ENCODE measurements at places on chromosomes 1 and 21.
A peak's percentile ranks its signal among the peaks of the same experiment; 100 is the strongest.

DNA sequence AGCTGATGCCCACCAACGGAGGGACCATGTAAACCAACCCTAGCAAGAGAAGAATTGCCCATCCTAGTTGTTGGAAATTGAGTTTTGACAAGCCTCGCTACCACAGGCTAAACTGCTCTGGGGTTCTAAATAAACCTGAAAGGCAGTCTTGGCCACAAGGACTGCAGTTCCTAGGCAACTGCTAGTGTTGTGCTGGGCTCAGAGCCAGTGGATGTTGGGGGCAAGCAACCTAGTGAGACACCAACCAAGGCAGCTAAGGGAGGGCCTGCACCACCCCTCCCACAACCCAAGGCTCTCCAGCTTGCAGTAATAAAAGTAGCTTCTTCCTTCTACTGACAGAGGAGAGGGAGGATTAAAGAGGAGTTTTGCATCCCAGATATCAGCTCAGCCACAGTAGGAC, 102.4 kb upstream of the PKN2 start:
- DNase-seq, result no peak

DNA sequence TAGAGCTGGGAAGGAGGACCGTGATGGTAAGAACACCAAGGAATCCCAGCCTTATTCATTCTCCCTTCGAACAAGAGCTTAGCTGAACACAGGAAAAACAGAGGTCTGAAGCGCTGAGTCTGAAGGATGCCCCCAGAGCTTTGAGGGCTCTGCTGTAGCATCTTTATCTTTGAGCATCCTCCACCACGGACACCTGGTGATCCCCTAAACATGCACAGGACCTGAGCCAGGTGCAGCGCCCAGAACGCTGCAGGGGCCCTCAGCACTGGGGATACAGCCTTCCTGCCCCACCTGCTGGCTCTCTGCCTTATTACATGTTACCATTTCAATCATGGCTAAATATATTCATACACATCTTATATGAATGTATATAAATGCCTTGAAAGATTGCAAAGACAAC, 7.7 kb upstream of the GPATCH4 start:
- DNase-seq, result no peak

GRCh38 chr1:14881775-14882672, 271.5 kb upstream of the TMEM51 start:
- DNase-seq, result no peak

DNA sequence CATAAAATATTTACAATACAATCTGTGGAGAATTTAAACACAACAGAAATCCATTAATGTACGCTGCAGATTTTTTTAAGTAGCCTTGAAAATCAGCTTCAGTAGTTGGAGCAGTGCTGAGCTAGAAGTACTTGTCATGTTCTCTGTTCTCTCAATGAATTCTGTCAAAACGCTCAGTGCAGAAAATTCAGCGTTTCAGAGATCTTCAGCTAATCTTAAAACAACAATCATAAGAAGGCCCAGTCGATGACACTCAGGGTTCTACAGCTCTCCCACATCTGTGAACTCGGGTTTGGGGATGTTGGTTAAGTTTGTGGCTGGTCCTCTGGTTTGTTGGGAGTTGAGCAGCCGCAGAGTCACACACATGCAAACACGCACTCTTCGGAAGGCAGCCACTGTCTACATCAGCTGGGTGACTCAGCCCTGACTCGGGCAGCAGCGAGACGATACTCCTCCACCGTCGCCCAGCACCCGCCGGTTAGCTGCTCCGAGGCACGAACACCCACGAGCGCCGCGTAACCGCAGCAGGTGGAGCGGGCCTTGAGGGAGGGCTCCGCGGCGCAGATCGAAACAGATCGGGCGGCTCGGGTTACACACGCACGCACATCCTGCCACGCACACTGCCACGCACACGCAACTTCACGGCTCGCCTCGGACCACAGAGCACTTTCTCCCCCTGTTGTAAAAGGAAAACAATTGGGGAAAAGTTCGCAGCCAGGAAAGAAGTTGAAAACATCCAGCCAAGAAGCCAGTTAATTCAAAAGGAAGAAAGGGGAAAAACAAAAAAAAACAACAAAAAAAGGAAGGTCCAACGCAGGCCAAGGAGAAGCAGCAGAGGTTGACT, 161.2 kb downstream of the RUNX1 start:
- DNase-seq, result peak; percentile 93

GRCh38 chr1:153642161-153642560, 8.3 kb downstream of the CHTOP start:
- no peak for DNase-seq
